ENCODE measurements at places on chromosomes 11 and 22. TPM values are rescaled to one million over a fixed set of nuclear protein-coding genes. Genes with fewer than 3 reads are reported as not detected.

OR2AG2 gene
- total RNA-seq = 0.54 TPM

DNA sequence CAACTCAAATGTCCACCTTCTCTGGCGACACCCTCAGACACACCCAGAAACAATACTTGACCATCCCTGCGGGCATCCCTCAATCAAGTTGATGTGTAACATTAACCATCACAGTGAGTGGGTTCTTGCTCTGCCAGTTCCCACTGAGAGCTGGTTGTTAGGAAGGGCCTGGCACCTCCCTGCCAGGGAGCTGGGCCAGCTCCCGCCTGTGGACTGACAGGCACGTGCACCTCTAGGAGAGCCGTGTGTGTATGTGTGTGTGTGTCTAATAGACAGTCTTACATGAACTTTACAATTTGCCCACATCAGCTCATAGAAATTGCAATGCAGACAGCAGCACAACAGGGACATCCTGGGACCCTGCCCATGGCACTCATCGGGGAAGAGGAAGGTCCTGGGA lies 298.7 kb downstream of the SHANK2 start:
- peak; percentile 70 for DNase-seq

PARVG gene
- total RNA-seq = 2.4 TPM

PTGDR2 gene
- total RNA-seq = not detected

DNA sequence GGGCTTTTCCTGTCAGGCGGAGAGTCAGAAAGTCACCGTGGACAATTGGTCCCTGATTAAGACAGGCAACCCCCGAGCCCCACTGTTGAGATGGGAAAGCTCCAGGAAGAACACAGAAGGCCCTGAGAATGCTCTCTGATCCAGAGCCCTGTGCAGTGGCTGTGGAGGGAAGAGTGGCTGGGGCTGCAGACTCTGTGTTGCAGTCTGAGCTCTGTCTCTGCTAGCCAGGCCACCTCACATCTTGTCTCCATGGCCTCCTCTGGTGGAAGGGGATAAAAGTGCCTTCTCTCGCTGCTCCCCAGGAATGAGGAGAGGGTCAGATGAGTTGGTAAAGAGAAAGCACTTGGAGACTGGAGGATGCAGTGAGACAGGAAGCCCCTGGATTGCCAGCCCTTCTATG lies 141.2 kb downstream of the CEP164 start:
- DNase-seq = no peak

MYO18B gene
- total RNA-seq = not detected

MYO7A gene
- total RNA-seq = 8.7 TPM

- peak; percentile 6 for DNase-seq
Measured at GRCh38 chr11:61194981-61195695, 8.2 kb upstream of the PGA3 start.

DNA sequence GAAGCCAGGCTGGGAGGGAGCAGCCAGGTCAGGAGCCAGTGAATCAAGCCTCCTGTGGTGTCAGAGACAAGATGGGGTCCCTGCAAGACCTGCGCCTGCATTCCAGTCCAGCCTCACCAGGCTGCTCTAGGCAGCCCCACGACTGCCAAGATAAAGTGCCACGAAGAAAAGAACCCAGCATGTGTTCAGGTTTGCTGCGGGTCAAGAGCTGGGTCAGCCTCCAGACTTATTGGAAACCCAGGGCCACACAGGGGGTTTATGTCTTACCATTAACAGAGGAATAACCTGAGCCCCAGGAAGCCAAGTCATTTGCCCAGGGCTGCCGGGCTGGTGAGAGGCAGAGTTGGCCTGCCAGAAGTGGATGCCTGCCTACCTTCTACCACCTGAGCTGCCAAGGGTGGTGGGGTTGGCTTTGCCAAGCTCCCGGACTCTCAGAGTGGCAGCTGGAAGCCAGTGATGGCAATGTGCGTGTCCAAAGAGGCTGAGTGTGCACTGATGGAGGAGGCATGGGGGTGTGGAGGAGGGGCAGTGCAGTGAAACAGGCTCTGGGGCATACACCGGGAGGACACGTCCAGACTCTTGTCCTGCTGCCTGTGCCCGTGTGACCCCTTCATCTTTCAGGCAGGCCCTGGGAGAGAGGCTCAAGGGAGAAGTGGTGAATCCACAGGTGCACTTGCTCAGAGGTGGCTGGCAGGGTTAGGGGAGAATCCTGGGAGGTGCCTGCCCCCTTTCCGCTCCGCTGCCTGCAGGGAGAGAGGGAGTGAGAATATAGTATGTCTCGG lies 1.7 kb downstream of the RASD2 start:
- peak; percentile 70 for DNase-seq

DNA sequence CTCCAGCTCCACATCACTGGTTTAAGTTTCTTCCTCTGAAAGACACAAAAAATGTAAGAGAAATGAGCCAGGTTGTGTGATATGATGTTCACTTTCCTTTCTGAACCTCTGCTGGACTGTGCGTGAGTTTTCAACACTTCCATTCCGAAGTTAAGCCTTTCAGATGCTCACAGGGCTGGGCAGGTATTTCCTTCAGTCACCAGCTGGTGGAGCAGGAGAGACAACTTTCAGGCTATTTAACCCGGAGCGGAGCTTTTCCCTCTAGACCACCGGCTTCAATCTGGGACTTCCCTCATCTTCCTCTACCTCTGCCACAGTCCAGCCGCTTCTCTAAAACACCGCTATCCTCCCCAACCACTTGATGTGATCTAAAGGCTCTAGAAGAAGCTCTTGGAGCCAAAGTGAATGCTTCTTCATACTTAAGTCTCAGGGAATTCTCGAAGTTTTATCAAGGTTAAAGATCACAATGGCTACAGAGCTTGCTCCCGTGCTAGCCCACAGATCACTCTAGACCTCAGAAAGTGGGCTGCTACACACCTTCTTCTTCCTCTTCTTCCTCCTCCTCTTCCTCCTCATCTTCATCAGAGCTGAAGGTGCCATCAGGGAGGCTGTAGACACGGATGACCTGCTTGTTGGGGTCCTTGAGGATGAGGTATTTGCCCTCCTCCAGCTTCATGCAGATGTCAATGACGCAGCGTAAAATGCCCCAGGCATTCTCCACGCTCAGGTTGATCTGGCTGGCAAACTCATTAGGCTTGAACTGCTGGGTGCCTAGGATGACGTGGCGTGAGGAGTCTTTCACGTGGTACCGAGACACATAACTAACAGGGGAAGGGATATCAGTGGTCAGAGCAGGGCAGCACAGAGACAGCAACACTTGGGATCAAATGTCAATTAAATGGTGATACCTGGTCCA lies 4.4 kb upstream of the FOXRED2 start:
- peak; percentile 26 for DNase-seq

DNA sequence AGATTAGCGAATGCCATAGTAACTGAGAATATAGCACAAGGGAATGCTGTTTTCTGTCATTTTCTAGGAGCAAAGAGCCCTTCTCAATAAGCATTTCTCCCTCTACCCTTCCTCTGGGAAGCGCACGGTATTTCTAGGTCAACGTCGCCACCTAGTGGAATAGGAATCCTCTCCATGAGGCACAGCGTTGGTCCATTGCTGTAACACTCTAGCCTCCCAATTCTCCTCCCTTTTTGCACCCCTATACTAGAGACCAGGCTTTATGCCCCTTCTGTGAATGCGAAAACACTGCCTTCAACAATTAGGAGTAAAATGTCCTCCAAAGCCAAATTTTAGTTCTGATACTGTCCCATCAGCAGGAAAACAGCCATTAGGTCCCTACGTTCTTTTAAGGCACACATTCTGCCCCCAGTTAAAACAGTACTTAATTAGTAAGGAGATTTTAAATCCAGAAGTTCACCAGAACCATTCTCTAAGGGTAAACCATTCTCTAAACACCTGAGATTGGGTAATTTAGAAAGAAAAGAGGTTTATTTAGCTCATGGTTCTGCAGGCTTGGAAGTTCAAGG lies 12.8 kb upstream of the HYLS1 start:
- DNase-seq = peak; percentile 49

DNA sequence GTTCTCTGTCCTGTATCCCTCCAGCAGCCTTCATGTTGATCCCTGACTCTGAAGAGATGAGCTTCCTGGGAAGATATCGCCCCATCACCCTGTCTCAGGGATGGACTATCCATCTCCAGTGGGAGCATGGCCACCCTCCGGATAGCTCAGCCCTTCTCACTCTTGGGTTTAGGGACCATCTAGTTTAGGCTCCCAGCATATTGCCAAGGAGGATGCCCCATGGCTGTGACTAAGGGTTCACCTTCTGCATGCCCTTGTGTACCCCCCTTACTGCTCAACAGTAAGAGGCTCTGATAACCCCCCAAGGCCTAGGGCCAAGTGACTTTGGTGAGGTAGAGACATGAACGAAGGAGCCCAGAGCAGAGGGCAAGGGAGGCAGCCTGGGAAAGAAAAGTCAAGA lies 1.3 kb downstream of the TMPRSS13 start:
- no peak for DNase-seq

DNA sequence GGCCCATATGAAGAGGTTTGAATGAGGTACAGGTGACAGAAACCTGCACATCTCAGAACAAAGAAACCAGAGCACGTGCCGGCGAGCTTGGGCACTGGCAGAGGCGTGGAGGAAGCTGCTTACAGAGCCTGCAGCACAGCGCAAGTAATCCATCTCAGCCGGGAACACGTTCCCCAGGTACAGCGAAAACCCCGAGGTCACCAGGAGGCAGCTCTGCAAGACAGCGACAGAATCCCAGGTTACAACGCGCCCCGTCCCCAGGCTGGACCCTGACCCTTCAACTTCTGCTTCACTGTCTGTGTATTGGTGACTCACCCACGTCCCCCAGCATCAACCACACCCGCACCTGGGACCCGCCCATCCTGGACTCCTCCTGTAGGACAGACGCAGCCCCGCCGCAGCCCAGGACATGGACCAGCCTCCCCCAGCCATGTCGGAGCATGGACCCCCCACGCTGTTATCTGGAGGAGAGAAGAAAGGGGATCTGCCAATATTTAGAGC lies 2.2 kb downstream of the MLC1 start:
- no peak for DNase-seq

DNA sequence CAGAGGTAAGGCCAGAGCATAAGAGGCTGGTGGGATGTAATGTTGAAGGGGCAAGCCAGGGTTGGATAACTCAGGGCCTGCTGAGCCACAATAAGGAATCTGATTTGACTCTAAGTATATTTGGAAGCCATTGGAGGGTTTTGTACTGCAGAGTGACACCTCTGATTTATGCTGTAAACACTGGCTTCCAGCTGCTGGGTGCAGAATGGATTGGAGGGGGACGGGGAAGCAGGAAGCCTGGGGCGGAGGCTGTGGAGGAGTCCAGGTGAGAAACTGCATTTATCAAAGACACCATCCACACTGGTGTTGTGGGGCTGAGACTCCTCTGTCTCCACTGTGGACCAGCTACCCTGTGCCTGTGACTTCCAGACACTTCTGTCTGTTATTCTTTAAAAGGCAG lies 26.8 kb downstream of the MIAT start:
- no peak for DNase-seq

- no peak for DNase-seq
Measured at GRCh38 chr22:24590596-24591173, 2.2 kb downstream of the LRRC75B start.

FIBIN gene
- total RNA-seq = 16.1 TPM

GRCh38 chr11:106167085-106167484 lies 89.6 kb downstream of the AASDHPPT start:
- DNase-seq = no peak

DNA sequence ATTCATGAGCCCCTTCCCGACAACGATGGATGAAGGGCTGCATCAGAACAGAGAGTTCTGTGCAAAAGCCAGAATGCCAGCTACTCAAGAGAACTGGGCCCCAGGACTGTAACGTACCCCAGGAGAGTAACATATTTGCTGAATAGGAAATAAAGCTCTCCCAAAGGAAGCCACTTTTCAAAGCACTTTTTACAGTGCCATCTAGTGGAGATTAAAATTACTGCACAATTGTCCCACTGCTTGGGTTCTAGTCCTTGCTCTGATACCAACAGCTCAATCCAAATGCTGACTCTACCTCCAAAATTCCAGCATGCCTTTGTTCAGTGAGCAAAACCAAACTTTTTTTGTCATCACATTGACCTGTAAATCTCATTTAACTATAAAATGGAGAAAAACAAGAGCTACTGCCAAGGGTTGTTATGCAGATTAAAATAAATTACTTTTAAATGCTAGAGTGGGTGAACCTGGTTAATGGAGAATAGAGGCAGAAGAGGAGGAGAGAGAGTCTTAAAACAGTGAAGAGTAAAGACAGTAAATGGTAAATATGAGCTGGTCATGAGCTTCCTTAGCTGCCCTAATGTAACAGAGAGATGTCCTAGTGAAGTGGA lies 87.6 kb upstream of the FSHB start:
- no peak for DNase-seq

Data from thyroid gland (tissue), 4 donors.